ENCODE measurements at places on chromosomes 5 and 9. TPM values are rescaled to one million over a fixed set of nuclear protein-coding genes. Genes with fewer than 3 reads are reported as not detected.

Gene PTGS1
- 6.7 TPM for total RNA-seq

Gene ABCA2
- total RNA-seq = 29.9 TPM

Gene BNC2
- total RNA-seq = 3.5 TPM

Gene SPINK4
- not detected for total RNA-seq

Gene NNT
- 656 TPM for total RNA-seq

Gene ANGPTL2
- total RNA-seq = 35.7 TPM

- H3K4me1 ChIP-seq = peaks cover 99% of the 10 kb centered on the region
- no peaks in the 10 kb centered on the region for H3K27me3 ChIP-seq
- DNase-seq = no peak
- no peak overlapping the region for H3K4me3 ChIP-seq
Observed at GRCh38 chr5:132434416-132435286, 55.9 kb downstream of the IRF1 start.

DNA sequence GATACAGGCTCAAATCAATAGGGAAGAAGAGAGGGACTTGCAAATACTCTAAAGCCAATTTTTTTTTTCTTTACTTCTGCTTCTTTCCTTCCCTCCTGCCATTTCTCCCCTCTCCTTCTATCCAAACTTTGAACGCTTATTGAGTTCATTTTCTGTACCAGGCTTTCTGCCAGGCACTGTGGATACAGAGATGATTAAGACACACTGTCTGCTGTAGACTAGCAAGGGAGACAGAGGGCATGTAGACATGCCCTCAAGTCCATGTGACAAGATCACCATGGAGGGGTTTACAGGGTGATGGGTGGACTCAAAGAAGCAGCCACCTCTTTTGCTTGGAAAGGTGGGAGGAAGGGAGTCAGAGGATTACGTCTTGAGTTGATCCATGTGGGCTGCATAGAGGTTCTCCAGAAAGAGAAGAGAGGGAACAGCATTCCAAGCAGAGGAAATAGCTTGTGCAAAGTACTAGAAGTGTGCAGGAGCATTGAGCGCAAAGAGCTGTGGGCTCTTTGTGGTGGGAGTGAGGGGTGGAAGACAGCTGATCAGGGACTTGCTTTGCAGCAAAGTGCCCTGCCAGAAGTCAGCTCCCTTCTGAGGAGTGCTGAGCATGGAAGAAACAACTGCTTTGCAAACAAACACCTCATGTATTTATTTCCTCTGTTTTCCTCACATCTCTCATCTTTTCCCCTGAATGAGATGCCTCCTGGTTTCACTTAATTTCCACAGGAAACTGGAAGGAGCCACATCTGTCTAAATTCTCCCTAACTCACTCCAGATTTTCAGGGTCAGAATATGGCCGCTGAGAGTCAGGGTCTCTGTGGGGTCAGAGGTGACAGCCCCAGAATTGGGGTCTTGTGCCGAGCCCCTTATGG, 64.4 kb upstream of the COL15A1 start:
- DNase-seq = no peak
- no peaks in the 10 kb centered on the region for H3K27me3 ChIP-seq
- no peaks in the 10 kb centered on the region for H3K36me3 ChIP-seq
- peaks cover 52% of the 10 kb centered on the region for H3K4me1 ChIP-seq
- peak overlapping the region; percentile 67 for H3K27ac ChIP-seq

GRCh38 chr9:128731093-128731492, 7.2 kb upstream of the ZDHHC12 start:
- H3K4me1 ChIP-seq = peaks cover 3% of the 10 kb centered on the region
- H3K36me3 ChIP-seq = peaks cover 37% of the 10 kb centered on the region
- H3K27me3 ChIP-seq = no peaks in the 10 kb centered on the region

DNA sequence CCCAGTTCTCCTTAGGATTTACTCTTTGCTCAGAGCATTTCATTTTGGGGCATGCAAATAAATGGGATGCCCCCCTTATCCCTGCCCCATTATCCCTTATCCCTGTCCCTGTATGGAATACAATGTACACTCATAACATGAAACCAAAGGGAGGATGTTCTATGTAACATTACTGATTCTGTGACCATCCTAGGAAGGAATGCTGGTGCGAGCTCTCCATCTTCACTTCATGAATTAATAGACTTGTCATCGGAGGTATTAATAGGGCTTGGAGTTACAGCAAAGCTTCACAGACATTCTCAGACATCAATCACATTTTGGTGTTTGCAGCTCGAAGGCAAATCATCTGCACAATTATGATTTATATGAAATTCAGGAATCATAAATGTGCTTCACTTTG, 20.4 kb upstream of the PIK3R1 start:
- H3K36me3 ChIP-seq = no peaks in the 10 kb centered on the region
- H3K4me1 ChIP-seq = peaks cover 9% of the 10 kb centered on the region
- DNase-seq = no peak
- H3K27me3 ChIP-seq = no peaks in the 10 kb centered on the region

- peaks cover 8% of the 10 kb centered on the region for H3K4me1 ChIP-seq
- no peaks in the 10 kb centered on the region for H3K36me3 ChIP-seq
- DNase-seq = no peak
- no peaks in the 10 kb centered on the region for H3K27me3 ChIP-seq
- no peak overlapping the region for H3K4me3 ChIP-seq
Observed at GRCh38 chr5:59661311-59661710, 232.2 kb downstream of the PDE4D start.

DNA sequence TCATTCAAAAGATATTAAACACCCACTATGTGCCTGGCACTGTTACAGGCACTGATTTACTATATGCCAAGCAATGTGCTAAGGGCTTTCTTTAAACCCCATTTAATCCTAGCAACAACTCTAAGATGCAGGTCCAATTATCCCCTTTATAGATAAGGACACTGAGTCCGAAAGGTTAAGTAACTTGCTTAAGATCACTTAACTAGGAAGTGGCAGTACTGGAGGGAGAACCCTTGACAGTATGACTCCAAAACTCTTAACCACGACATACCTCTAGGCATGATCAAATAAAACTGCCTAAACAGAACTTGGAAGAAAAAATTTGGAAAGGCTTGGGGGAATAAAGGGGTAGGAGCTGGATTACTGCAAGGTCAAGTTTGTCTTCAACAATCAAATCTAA, 1.7 kb downstream of the RAB14 start:
- no peaks in the 10 kb centered on the region for H3K27me3 ChIP-seq
- DNase-seq = no peak
- H3K36me3 ChIP-seq = no peaks in the 10 kb centered on the region
- H3K4me1 ChIP-seq = peaks cover 73% of the 10 kb centered on the region
- H3K27ac ChIP-seq = peak overlapping the region; percentile 96

DNA sequence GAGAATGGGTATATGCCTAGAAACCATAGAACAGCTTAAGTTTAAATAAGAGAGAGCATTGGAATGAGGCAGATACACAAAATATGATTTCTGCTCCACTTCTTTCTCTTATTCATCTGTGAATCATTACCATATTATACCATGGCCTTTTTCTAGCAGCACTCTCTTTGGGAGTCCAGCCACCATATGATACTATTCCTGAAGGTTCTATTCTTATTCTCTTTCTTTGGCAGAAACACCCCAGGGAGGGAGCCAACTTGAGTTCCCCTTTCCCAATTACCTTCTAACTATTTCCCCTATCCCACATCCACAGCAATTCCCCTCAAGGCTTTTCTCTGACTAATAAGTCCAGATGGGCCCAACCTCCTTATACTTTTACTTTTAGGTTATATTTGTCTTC, 55.9 kb downstream of the NDUFAF2 start:
- no peaks in the 10 kb centered on the region for H3K27me3 ChIP-seq
- no peak overlapping the region for H3K27ac ChIP-seq
- peaks cover 34% of the 10 kb centered on the region for H3K4me1 ChIP-seq
- H3K4me3 ChIP-seq = no peak overlapping the region

Data from left ventricle myocardium inferior (tissue), 1 donor.